Posterior vena cava (tissue), 2 donors: ENCODE measurements at places on chromosomes 1 and 21.

DNA sequence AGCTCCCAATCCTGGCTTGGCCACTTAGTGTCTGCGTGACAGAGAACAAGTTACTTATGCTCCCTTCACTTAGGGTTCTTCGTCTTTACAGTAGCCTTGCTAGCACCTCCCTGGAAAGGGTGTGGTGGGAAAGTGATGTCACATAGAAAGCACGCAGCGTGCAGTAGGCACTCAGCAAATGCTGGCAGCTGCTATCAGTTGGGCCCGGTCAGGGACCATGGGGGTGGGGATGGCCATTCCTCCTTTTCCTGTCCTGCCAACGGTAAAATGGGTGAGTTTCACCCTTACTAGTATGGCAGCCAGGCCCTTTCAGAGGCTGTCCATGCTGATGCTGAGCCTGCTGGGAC, 6.2 kb upstream of the KCNA10 start:
- DNase-seq, result no peak

GRCh38 chr1:30920827-30921226, 12.3 kb upstream of the SDC3 start:
- peak; percentile 9 for DNase-seq

DNA sequence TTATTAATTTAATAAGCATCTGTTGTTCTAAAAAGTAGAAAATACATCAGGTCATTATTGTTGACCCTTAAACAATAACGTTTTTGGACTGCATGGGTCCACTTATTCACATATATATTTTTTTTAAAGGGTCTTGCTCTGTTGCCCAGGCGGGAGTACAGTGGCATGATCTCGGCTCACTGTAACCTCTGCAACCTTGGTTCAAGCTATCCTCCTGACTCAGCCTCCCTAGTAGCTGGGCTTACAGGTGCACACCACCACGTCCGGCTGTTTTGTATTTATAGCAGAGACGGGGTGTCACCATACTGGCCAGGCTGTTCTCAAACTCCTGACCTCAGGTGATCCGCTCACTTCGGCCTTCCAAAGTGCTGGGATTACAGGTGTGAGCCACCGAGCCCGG, 53.0 kb downstream of the DAP3 start:
- no peak for DNase-seq

- DNase-seq, result no peak
Observed at GRCh38 chr1:112099979-112100378, 110.5 kb upstream of the KCND3 start.

- no peak for DNase-seq
Observed at GRCh38 chr1:155540000-155540874, 22.4 kb downstream of the ASH1L start.

DNA sequence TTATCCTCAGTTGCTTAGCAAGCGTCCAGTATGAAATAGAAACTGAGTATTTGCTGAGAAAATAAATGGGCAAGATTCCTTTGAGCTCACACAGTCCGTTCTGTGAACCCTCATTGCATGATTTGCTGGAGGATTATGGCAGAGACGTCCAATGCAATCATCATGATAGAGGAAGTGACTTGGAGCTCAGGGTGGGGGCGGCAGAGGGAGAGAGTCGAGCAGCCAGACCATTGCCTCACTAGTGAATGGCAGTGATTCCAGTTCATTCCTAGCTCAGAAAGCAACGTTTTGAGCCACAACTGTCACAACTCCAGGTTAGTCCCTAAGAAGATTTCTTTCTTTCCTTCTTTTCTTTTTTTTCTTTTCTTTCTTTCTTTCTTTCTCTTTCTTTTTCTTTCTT, 27.5 kb upstream of the COL9A2 start:
- DNase-seq, result peak; percentile 86

GRCh38 chr1:193256019-193256418, 69.6 kb upstream of the B3GALT2 start:
- DNase-seq, result no peak

- DNase-seq, result no peak
Observed at GRCh38 chr1:19073311-19074186, 117.1 kb upstream of the IFFO2 start.

DNA sequence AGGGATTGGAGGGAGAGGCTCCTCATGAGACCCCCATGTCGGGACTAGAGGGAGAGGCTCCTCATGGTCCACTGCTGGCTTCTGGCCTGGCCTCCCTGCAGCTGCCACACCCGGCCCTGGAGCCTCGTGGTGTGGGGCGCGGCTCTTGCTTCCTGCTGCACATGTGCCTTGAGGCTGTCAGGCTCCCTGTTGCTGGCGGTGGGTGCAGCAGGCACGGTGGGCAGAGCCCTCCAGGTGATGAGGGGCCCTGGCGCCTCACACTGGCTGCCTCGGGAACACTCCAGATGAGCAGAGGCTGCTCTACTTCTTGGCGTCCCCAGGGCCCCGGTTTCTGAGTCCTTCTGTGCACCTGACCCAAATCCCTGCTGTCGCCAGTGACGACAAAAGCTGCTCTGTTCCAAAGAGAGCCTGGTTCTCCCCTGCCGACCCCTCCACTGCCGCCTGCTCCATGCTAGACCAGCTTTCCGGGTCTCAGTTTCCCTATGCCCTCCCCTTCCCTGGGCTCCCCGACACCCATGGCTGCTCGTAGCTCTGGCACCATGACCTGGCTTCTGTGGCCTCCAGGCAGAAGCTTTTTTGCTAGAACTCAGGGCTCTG, 9.7 kb upstream of the ATAD3B start:
- DNase-seq, result no peak

GRCh38 chr1:18090636-18091035, 17.0 kb upstream of the IGSF21 start:
- no peak for DNase-seq

DNA sequence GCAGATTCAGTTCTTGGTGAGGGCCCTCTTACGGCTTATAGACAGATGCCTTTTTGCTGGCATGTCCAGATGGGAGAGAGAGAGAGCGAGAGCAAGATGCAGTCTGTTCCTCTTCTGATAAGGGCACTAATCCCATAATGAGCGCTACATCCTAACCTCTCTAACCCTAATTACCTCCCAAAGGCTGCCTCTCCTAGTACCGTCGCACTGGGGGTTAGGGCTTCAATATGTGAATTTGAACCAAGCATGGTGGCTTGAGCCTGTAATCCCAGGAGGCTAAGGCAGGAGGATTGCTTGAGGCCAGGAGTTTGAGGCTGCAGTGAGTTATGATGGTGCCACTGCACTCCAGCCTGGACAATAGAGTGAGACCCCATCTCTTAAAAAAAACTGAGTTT, 10.5 kb upstream of the SDE2 start:
- no peak for DNase-seq

DNA sequence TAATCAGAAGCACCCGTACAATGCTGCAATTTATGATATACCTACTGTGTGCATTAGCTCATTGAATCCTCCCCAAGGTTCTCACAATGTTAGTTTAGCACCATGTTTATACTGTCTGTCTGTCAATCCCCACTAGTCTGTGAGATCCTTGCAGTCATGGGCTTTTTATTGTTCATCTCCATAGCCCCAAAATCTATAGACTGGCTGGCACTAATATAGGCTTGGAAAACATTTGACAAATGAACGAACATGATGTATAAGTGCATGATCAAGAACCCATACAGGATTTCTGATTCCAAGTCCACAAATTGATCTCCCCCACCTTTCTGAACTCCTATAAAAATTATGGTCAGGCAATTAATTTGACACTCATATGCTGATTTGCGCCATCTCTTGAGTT, 290.0 kb downstream of the OMA1 start:
- no peak for DNase-seq

DNA sequence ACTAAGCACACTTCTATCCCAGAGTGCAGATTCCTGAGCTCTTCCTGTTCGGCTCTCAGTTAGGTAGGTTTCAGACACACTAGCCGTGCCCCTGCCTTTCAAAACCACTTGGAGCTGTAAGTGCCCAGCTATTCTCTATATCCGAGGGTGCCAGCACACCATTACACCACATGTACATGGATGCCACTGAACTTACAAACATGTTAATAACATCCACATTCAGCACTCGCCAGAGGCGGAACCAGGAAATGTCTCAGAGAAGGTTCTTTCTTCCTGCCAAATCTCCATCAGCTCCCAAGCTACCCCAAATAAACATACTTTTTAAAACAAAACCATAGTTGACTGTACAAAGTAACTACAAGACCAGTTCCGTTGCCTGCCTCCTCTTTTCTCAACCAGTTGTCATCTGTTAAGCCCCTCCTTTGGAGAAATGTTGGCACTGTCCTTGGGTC, 78.4 kb upstream of the CTTNBP2NL start:
- DNase-seq, result no peak

GRCh38 chr21:16073586-16073985, 343.8 kb downstream of the USP25 start:
- no peak for DNase-seq

- no peak for DNase-seq
Observed at GRCh38 chr1:246680696-246681130, 43.5 kb upstream of the SCCPDH start.

DNA sequence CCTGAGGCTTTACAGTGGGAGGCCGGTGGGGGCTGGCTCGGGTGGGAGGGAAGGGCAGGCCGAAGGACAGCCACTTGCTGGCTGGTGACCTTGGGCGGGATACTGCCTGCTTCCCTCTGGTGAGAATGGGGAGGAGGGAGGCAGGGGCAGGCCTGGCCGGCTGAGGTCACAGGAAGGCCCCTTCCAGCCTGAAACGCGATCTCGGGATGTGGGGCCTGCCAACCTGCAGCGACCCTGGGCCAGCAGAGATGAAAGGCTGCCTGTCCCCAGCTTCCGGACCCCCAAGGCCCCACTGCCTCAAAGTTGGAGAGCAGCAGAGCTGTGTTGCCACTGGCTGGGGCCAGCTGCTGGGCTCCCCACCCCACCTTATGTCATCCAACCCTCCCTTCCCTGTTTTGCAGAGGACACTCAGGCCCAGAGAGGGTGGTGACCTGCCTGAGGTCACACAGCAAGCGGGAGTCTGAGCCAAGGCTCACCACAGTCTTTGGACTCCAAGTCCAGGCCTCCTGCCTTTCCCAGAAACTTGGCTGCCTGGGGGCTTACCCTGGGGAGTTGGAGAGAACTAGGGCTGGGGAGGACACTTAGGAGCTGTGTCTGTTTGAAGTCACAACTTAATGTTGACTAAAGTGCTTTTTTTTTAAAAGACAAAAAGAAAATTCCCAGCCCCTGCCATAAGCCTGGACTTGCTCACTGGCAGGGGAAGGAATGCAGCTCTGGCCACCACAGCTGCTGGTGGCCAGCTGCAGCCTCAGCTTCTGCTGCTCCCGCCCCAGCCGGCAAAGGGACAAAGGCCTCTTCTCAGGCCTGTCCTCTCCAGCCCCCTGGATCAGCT, 14.8 kb upstream of the WASF2 start:
- peak; percentile 93 for DNase-seq

- peak; percentile 92 for DNase-seq
Observed at GRCh38 chr1:27402349-27402754, 9.9 kb downstream of the GPR3 start.

GRCh38 chr1:247357781-247358211, 26.1 kb upstream of the ZNF496 start:
- peak; percentile 53 for DNase-seq

GRCh38 chr1:77925518-77925917, 37.1 kb downstream of the NEXN start:
- no peak for DNase-seq

DNA sequence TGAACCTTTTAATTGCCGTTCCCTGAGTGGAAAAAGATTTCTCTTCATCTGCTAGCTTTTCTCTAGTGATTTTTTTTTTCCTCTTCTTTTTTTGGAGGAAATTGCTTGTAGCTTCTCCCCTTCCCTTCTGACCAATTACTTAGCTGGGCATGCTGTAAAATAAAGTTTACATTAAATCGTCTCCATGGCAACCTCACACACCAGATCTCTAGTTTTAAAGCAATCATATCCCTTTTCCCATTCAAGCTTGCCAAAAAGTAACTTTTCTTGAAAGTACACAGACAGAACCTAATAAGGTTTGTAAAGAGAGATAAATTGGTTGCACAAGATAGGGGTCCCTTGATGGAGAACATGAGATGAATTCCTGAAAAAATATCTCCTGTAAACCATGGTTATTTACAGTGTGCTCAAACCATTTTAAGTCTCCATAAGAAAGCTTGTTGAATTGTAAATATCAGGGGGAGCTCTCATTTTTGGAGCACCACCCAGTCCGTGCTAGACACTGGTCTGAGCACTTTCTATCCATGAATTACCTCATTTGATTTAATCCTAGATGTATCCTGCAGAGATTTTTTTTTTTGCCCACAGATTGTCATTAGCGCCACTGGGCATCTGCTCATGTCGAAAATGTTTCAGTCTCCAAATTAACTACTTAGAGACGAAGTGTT, 32.6 kb upstream of the HTR1D start:
- DNase-seq, result no peak

- DNase-seq, result peak; percentile 94
Observed at GRCh38 chr1:244969355-244970235, 105.3 kb upstream of the HNRNPU start.

DNA sequence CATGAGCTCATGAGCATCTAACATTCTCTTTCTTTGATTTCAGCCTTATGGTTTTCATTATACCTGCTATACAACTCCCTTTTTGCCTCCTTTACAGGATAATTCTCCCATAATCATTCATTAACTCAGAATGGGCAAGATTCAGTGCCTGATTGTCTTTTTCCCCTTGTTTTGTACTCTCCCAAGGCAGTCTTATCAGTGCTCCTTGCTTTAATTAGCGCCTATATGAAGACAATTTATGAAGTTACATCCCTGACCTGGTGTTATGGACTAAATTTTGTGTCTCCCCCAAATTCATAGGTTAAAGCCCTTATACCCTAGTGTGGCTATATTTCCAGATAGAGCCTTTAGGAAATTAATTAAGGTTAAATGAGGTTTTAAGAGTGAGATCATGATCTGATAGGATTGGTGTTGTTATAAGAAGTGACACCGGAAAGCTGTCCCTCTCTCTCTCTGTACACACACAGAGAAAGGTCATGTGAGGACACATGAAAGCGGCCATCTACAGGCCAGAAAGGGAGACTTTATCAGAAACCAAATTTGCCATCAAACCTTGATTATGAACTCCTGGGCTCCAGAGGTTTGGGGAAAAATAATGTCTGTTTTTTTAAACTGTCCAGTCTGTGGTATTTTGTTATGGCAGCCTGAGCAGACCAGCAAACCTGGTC, 185.8 kb upstream of the CHODL start:
- no peak for DNase-seq

GRCh38 chr1:180271272-180272255, 41.5 kb downstream of the LHX4 start:
- DNase-seq, result peak; percentile 70

DNA sequence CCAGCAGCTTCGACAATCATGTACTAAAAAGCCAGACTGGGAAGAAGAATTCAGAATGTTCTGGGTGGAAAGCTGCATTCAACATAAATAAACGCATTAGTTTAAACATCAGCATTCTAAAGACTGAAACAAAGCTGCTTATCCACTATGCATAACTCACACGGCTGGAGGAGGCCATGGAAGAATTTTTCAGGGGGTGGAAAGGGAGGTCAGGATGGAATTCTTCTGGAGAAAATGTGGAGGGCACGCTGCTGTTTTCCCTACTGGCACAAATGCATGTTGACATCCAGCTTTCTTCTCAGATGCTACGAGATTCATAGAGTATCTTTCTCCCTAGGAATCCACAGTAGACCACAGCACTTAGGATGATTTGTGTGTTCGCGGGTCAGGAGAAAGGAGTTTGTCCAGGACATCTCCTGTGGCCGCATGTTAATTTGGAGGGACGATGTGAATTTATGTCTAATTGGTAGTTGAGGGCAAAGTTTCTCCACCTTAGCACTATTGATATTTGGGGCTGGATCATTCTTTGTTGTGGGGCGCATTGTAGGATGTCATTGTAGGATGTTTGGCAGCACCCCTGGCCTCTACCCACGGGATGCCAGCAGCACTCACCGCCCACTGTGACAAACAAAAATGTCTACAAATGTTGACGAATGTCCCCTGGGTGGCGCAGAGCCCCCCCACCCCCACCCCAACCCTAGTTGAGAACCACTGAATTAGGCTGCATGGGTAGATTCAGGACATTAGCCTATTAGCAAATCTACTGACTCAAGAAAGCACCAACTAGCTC, 86.5 kb upstream of the KAZN start:
- DNase-seq, result no peak
